Stimulated activated CD4-positive, alpha-beta T cell treated with anti-CD3 and anti-CD28 coated beads, Interleukin-4, amount 100 ng/mL, for 24 hours (primary cell): ENCODE measurements at places on chromosomes 13 and 19.
A peak's percentile ranks its signal among the peaks of the same experiment; 100 is the strongest.

DNA sequence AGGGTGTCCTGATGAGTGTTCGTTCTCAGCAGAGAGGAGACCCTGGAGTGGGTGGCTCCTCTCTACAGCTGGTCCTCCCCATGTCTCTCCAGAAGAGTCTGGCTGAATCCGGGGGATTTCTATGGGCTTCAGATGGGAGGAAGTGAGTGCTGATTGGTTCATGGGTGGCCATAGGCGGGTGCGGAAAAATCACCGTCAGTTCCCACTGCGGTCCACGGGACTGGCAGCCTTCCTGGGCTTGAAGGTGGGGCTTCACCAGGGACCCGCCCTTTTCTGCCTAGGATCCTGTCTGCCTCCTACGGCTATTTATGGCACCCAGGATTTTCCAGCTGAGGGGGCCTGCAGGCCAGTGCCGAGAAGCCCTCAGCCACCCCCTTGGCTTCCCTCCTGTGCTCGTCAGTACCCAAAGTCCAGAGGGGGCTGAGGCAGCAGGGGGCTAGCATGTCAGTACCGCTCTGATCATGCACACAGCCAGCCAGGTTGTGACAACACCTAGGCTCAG, 18.4 kb downstream of the CPB2 start:
- DNase-seq, result no peak

DNA sequence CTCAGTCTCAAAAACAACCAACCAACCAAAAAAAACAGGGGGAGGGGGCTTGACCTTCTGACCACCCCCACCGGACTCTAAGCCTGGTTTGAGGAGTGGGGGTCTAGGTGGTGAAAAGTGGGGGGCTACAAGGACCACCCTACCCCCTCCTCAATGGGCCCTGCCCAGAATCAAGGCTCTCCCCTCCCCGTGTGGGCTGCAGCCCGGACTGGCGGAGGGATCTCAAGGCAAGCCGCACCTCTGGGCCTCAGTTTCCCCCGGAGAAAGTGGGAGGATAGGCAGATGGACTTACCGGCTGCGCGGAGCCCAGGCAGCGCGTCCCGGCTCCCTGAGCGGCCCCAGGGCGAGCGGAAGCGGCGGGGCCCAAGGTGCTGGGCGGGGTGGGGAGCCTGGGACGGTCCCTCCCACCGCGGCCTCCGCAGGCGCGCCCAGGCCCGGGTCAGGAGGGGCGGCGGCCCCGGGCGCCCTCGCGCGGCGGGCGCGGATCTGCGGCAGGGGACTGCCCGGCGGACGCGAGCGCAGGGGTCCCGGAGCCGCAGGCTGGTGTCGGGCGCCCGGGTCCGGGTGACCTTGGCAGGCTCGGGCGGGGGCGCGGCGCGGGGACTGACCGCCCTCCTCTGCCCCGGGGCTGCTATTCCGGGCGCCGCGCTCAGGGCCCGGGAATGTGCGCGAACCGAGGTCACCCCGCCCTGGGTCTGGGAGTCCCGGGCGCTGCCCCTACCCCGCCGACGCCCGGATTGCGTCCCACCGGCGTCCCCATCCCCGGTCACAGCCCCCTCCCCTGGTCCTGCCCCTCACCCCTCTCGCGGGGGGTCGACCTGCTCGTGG, at the start of gene ADAMTSL5:
ADAMTSL5 (minus strand) TSS at position 349 of the 828 bp plus-strand sequence. CDS start 2,076 bp downstream, outside the sequence.
- DNase-seq, result peak; percentile 67

GRCh38 chr19:15869109-15869555, 28.7 kb downstream of the CYP4F2 start:
- DNase-seq, result peak; percentile 47

DNA sequence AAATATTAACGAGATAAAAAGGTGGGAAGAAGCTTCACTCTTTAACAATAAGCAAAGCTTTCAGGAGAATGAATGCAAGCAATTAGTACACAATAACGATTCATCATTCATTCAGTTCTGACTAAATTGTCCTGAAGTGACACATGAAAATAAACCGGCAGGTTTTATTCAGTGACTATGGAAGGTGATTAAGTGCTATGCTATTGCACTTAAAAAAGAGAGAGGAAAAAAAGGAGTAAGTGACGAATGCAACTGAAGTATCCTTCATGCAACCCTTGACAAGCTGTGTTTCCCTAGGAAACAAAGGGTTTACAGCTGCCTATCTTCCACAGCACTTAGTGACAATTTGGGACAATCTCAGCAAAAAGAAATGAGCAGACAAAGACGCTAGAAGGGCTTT, 1.4 kb downstream of the LIG4 start:
- no peak for DNase-seq

DNA sequence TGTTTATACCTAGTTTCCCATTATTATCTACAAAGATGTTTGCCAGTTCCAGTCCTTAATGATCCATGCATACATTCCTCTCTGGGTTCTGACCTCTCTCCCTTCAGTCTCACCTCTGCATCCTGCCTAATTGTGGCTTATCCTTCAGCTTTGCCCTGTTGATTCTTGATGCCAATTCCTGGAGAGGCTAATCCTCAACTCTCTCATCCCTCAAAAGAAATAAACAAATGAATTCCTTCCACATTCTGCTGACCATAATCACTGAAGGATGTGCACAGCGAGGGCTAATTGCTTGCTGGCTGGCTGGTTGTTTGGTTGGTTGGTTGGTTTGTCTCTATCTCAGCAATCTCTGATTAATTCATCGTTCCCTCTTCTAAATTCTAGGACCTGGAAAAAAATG, 113.8 kb downstream of the IRS2 start:
- DNase-seq, result no peak

- DNase-seq, result no peak
Observed at GRCh38 chr13:75826391-75826790, 190.3 kb downstream of the LMO7 start.

GRCh38 chr13:111143865-111144540, 28.9 kb downstream of the ARHGEF7 start:
- DNase-seq, result no peak

GRCh38 chr19:17035842-17036424, 9.3 kb upstream of the CPAMD8 start:
- DNase-seq, result no peak

DNA sequence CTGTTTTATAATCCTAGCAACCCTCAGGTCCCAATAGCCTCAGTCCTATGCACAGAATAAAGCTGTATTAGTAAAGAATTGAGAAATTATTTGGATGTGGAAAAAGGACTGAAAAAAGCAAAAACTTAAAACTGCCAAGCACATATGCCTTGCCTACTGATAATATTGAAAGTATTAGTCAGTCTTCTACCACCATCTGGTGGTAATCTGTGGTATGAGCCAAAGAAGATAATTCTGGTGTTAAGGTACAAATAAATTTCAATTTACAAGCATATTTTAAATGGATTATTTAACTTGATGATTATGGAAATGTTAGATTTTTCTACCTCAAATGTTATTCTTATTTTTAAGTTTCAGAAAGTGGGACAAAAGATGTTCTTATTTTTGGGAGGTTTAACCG, 460.3 kb upstream of the KLHL1 start:
- no peak for DNase-seq

GRCh38 chr13:27967203-27967735, 1.8 kb downstream of the CDX2 start:
- DNase-seq, result no peak

DNA sequence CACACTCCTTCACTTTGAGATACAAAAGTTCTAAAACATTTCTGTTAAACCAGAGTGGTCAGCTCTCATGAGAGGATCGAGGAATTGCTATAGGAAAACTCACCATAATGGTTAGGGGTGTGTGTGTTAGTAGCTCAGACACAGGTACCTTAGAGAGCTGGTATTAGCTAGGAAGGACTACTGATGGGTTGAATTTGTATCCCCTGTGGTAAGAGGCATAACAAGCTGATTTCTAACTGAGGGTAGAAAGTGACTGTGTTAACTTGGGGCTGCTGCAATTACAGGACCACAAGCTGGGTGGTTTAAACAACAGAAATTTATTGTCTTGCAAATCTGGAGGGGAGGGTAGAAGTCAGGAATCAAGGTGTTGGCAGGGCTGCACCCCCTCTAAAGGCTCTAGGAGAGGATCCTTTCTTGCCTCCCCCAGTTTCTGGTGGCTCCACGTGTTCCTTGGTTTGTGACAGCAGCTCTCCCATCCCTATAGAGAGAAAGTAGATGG, 17.4 kb downstream of the LEUTX start:
- no peak for DNase-seq

GRCh38 chr13:45711951-45712350, 9.8 kb downstream of the CBY2 start:
- DNase-seq, result no peak

- DNase-seq, result no peak
Observed at GRCh38 chr19:35752746-35753350, 4.0 kb downstream of the HSPB6 start.

GRCh38 chr13:72104656-72105180, 237.7 kb upstream of the DACH1 start:
- DNase-seq, result no peak

- DNase-seq, result no peak
Observed at GRCh38 chr13:19658831-19659230, 25.4 kb downstream of the MPHOSPH8 start.

DNA sequence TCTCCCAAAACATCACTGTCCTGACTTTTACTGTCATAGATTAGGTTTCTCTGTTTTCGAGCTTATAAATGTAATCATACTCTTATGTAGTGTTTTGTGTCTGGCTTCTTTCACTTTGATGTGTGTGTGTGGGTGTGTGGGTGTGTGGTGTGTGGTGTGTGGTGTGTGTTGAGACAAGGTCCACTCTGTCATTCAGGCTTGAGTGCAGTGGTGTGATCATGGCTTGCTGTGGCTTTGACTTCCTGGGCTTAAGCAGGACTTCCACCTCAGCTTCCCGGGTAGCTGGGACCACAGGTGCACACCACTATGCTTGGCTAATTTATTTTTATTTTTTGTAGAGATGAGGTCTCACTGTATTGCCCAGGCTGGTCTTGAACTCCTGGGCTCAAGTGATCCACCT, 59.6 kb downstream of the PDS5B start:
- peak; percentile 33 for DNase-seq

GRCh38 chr19:44643605-44644401, at the start of gene PVR:
Gene PVR (plus strand): TSS chr19:44643910. CDS start chr19:44644097, 187 bp downstream.
- peak; percentile 13 for DNase-seq

- no peak for DNase-seq
Observed at GRCh38 chr13:91360246-91360751, 12.8 kb downstream of the MIR17HG start.

- DNase-seq, result no peak
Observed at GRCh38 chr13:26372747-26373146, 118.8 kb downstream of the CDK8 start.

DNA sequence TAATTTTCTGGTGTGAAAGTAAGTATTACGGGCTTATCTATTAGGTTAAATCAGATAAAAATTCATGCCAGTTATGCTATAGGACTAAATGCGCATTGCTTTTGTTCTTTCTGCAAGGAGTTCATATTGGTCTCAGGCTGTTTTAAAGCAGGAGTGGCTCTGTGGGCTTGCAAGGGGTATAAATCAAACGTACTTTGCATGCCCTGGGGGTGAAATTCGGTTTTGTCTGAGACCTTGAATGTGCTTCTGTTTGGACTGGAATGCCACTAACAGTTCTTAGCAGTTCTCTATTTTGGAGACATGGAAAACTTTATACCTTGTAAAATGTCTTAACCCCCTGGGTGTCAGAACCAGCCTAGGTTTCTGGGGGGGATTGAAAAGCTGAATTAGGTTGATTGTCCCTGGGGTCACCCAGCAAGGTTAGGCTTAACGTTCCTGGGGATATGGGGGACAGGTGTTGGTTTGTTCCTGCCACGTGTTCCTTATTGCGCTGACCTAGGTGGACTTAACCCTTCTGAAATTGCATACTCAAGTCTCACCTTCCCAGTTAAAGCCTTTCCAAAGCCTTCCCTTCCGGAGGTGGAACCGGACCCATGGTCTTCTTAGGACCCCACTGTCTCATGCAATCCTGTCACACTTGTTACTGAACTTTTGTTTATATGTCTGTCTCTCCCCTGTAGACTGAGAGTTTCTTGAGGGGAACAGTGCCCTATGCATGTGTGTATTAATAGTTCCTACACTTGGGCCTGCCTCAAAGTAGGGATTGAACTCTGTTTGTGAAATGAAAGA, 182.2 kb downstream of the LMO7 start:
- DNase-seq, result no peak

DNA sequence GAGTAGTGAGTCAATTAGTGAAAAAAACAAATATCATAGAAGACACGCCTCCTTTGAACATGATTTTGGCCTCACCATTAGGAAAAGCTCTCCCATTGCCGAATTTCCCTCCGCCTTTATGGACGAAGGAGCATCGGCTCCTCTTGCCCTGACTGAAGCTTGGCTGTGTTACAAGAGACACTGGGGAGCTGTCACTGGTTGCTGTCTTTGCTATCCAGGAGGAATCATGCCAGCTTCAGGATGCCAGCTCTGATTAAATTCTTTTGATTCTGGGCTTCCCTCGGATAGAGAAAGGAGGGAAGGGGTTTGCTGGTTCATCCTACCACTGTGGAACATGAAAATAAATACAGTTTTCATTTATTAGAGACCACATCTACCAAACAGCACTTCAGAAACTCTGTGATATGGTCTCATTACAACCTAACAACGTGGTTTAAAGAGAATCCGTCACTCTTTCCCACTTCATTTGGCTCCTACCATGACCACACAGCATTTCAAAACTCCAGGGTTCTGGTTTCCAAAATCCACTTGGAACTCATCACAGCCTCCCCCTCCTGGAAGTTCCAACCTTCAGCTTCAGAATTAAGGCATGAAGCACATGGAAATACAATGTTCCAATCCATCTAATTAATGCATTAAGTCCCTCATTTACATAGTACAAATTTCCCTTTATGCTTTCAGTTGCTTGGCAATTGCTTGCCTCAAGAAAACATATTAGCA, 446.0 kb downstream of the EFNB2 start:
- DNase-seq, result no peak

- DNase-seq, result no peak
Observed at GRCh38 chr13:51005566-51005965, 96.0 kb downstream of the RNASEH2B start.

GRCh38 chr19:1837625-1838105, 10.6 kb downstream of the REXO1 start:
- peak; percentile 65 for DNase-seq

DNA sequence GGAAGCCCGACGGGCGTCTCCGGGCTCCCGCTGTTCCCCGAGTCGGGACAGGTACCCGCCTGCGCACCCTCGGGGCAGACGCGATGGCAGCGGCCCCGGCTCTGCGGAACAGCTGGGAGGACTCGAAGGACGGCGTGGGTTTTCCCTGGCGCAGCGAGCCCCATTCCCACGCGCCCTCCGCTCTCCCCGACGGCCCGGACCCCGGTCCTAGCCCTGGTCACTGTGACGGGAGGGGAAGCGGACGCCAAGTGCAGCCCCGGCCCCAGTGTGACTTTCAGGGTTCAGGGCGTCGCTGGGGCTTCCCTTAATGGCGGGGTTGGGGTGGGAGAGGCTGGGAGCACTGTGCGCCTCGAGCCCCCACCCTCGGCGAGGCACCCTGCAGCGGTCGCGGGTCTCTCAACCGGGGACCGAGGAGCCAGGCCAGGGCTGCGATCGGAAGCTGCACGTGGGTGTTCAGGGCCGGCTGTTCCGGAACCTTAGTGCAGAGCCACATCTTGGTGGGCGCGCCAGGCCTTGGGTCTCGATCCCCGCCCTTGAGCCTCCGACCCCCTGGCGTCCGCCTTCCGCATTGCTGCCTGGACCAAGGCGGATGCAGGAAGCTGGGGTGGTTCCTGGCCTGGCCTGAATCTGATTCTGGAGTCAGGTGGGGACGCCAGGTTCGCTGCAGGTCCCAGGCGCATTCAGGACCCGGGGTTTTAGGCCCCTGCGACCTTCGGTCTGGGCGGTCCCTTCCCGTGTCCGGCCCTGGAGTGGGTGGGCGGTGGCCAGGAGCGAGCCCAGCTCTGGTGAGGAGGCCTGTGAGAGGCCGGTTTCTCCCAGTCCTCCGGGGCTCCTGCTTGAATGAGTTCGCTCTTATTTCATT, 3.5 kb downstream of the LGALS7B start:
- peak; percentile 25 for DNase-seq

- DNase-seq, result no peak
Observed at GRCh38 chr13:37868691-37869505, 674 bp downstream of the TRPC4 start.
